ENCODE measurements at places on chromosomes 5 and 9.
A peak's percentile ranks its signal among the peaks of the same experiment; 100 is the strongest.

GRCh38 chr9:99828054-99828416 is 6.3 kb downstream of the NR4A3 start:
- DNase-seq: no peak

DNA sequence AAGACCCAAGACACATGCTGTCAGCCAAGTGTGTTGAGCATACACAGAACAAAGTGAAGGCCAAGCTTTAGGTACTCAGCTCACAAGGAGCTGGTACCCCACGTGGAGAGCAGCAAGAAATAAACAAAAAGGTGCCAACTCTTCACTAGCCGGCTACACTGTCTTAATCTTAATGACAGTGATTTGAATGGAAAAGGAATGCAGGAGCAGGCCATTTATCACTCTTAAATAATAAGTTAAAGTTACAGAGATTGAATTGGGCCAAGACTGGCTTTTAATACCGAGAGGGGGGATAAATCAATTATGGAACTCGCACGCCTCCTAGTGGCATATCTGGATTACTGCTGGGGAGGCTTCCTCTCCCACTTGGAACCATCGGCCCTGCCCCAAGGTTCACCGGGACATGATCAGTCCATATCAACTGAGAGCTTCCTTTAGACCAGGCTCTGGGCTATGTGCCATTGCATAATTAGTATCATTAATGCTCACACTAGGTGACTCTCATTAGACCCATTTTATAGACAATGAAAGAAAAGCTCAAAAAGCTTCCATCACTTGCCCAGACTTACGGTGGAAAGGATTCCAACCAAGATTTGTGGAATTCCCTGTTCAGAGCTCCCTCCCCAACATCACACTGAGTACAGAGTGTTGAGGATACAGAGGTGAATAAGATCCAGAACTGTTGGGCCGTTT is 94.0 kb downstream of the ACTL7B start:
- DNase-seq: peak; percentile 70

DNA sequence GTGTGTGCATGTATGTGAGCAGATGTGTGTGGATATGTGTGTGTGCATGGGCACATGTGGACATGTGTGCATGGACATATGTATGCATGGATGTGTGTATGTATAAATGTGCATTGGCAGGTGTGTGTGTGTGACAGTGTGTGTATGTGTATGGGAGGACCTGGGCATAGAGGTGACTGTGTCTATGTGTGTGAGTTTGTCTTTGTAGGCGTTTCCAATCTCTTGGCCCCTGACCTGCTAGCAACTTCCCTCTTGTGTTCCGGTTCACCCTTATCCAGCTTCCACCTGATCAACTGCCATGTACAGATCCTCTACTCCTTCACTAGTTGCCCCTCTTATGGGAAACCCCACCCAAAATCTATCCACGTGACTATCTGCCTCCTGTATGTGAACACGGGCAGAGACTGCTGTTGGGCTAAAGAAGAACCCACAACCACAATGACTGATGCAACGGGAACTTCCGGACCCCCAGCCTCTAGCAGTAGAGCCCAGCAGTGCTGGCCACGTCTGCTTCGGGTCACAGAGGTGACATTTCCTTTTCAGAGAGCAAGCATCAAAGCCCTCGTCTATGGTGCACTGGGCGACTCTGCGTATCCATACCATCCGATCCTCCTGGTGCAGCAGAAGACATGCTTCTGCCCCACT is 24.9 kb upstream of the GADD45G start:
- DNase-seq: no peak

GRCh38 chr5:43702815-43703214 is 99.8 kb downstream of the NNT start:
- DNase-seq: no peak

DNA sequence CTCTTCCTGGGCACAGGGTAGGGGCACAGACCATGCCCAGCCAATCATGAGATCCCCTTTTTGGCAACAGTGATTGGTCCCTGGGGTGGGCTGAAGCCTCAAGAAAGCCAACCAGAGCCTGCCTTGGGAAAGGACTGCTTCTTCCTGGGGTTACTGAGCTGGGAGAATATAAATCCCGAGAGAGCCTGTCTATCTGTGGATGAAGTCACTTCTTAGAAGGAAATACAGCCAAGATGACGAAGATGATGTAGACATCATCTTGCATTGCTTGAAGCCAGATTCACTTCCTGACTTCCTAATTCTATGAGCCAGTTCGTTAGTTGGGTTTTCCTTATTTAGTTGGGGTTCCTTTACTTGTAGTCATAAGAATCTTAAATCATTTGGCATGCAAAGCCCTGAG is 50.1 kb upstream of the PWWP2A start:
- DNase-seq: no peak

DNA sequence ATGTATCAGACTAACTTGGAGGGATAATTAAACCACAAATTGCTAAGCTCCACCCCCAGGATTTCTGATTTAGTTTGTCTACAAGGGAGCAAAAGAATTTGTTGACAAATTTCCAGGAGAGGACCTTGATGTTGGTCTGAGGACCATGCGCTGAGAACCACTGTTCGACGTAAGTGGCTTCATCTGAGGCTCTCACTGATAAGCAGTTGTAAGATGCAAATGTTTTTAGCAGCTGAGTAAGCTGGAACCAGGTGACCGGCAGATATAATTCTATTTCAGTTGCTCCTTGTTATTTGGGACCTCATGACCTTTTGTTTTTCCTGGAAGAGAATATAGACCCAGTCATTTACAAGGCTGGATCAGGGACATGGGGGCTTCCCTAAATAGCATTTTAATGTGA is 14.1 kb upstream of the SPINK1 start:
- DNase-seq: no peak

- no peak for DNase-seq
Observed at GRCh38 chr9:36080519-36080918, 43.8 kb downstream of the RECK start.

GRCh38 chr9:22055090-22055489 is 46.0 kb upstream of the CDKN2B start:
- DNase-seq: no peak

- no peak for DNase-seq
Observed at GRCh38 chr5:159319832-159320231, 10.5 kb downstream of the IL12B start.

- no peak for DNase-seq
Observed at GRCh38 chr5:151691706-151692105, 5.0 kb upstream of the SPARC start.

- no peak for DNase-seq
Observed at GRCh38 chr5:126686451-126687126, 85.8 kb downstream of the PHAX start.

GRCh38 chr5:6840136-6840793 is 127.0 kb downstream of the TENT4A start:
- no peak for DNase-seq

- DNase-seq: no peak
Observed at GRCh38 chr5:2700876-2701275, 50.6 kb downstream of the IRX2 start.

GRCh38 chr9:116174347-116174746 is 20.8 kb downstream of the PAPPA start:
- no peak for DNase-seq

DNA sequence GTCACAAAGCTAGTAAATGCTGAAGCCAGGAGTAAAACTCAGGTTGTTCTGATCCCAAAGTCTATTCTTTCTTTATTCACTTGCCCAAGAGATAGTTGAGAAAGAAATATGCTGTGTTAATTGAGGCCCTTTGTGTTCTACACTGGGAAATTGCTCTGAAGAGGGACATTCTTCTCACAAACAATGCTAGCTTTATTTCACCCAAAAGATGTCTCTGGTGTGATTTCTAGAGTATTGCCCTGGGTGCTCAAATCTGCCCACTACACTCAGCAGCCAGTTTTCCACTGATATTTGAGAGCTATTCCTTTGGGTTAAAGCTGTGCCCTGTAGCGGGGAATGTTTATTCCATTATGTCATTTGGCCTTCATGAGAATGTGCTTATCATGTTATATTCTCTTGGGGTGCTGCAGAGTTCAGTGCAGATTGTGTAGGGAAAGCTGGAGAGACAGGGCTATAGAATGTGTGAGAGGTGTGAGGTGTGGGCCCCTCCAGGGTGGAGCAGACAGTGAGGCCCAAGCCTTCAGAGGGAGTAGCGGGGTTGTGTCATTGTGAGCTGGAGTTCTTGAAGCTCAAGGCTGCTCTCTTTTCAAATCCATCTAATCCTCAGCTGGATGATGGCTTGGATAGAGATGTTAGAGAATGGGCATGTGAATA is 21.0 kb upstream of the C5orf63 start:
- DNase-seq: no peak

DNA sequence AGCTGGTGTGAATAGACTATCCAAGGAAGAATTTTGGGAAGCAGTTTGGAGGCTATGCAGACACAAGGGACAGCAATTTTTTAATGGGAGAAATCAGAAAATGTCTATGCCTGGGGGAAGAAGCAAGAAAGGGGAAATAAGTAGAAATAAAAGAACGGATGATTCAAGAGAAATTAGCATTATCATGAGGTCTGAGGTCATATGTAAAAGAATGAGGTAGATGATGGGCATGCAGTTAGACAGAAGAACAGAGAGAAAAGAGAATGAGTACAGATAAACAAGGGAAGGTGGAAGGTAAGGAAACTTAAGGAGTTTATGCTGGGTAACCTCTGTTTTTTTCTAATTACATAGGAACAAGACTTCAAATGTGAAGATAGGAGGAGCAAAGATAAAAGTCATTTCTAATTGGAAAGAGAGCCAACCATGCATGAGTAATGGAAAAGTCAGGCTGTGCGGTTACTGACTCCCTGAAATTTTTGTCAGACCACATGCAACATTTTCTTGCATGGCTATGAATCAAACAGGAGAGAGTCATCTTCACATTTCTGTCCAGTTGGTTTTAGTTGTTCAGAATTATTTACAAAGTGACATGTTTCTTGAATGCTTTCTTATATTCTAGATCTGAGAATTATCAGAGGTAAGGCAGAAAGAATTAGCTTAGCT is 101.0 kb upstream of the PIK3R1 start:
- no peak for DNase-seq

- no peak for DNase-seq
Observed at GRCh38 chr5:95934207-95934804, 27.3 kb downstream of the ELL2 start.

- no peak for DNase-seq
Observed at GRCh38 chr5:56575821-56576220, 239.5 kb upstream of the MAP3K1 start.

GRCh38 chr5:75616371-75616881 is 5.2 kb downstream of the ANKDD1B start:
- no peak for DNase-seq

- no peak for DNase-seq
Observed at GRCh38 chr5:161372682-161373344, 173.7 kb downstream of the GABRB2 start.

All from NCI-H2029 treated with DMSO at 0.1 percent for 48 hours (cell line).